ENCODE measurements at places on chromosomes 2 and 18.

GRCh38 chr2:38722271-38723061, 28.7 kb downstream of the SRSF7 start:
- peak; percentile 59 for DNase-seq

DNA sequence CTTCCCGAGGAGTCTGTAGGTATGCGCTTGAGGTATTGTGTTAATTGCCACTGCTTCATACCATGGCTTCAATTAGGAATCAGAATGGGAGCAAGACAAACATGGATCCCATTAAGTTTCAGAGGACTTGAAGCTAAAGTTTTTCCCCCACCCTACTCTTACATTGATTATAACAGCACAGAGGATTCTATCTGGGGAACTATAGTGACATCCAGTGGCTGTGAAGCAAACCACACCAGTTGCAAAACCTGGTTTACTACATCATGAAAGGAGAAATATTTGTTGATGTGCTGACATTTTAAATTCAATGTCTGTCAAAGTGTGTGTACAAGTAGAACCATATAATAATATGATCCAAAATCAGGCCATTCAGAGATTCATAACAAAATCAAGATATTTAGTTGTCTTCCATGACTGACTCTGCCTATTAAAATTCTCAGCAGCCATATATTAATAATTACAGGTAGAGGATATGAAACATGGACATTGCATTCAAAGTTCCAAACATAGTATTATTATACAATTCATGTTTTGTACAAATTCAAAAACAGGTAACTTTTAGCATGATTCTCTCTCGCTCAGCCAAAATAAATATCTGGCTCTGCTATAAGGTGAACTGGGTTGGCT, 82.9 kb downstream of the GRB14 start:
- no peak for DNase-seq

- no peak for DNase-seq
Measured at GRCh38 chr2:66031236-66031635, 403.7 kb upstream of the MEIS1 start.

DNA sequence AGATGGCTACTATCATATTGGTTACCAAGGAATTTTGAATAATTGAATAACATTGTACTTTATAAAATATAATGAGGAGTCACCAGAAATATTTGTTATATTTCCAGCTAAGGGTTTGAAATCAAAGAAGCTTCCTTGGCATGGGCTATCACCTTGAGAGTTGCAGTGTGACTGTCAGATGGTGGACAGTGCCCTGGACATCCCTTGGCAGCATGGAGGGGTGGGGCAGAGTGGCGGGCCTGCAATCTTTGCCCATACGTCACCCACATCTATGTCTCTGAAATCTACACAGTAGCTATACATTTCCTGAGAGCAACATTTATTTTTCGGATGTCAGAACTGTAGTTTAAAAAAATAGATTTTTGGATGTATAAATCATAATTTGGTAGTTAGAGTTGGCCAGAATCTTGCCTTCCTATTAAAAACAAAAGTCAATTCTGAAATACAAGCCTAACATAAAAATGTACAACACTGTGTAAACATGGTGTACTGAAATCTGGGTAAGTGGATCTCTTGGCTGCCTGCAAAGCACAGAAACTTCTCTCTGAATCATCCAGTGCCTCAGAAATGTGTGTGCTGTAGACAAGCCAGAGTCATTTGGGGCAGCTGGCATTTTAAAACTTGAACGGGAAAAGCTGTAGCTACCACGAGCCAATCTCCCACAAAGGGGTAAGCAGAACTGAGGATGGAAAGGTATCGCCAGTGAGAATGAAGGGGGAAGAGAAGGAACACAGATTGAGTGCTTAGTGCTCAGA, 124.2 kb upstream of the ARHGAP28 start:
- no peak for DNase-seq

GRCh38 chr2:153470867-153471266, 7.7 kb downstream of the RPRM start:
- no peak for DNase-seq

DNA sequence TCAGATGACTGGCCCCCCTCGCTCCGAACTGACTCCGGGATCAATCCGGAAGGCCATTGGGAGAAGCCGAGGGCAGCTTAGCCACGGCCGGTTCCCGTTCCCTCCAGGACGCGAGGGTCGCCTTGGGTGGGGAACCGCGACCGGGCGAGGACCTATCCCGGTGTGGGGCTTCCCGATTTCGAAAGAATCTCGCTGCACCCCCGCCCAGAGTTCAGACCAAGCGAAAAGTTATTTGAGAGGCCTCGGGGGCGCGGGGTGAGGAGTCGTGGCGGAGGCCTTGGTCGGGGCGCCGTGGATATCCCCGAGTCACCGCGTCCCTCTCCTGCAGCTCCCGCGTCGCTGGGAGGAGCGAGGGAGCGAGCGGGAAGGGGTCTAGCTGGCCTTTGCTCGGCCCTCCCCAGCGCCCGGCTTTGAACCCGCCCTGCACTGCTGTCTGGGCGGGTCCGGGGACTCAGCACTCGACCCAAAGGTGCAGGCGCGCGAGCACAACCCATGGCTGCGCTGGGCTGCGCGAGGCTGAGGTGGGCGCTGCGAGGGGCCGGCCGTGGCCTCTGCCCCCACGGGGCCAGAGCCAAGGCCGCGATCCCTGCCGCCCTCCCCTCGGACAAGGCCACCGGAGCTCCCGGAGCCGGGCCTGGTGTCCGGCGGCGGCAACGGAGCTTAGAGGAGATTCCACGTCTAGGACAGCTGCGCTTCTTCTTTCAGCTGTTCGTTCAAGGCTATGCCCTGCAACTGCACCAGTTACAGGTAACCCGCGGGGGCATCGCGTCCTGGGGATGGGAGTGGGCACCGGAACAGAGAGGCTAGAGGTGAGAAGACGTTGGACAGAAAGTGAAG, at the start of gene CYP27A1:
Gene CYP27A1 (plus strand): TSS at position 457 of the 837 bp plus-strand sequence. CDS start 36 bp downstream, at position 493.
- no peak for DNase-seq

- no peak for DNase-seq
Measured at GRCh38 chr2:16653083-16653375, 12.6 kb downstream of the CYRIA start.

GRCh38 chr2:88671786-88672427, 19.6 kb upstream of the RPIA start:
- peak; percentile 8 for DNase-seq

GRCh38 chr2:239777219-239777618, 247.9 kb downstream of the NDUFA10 start:
- no peak for DNase-seq

- no peak for DNase-seq
Measured at GRCh38 chr2:163370169-163370886, 365.5 kb downstream of the FIGN start.

- DNase-seq, result no peak
Measured at GRCh38 chr2:211996857-211997256, 541.7 kb downstream of the ERBB4 start.

DNA sequence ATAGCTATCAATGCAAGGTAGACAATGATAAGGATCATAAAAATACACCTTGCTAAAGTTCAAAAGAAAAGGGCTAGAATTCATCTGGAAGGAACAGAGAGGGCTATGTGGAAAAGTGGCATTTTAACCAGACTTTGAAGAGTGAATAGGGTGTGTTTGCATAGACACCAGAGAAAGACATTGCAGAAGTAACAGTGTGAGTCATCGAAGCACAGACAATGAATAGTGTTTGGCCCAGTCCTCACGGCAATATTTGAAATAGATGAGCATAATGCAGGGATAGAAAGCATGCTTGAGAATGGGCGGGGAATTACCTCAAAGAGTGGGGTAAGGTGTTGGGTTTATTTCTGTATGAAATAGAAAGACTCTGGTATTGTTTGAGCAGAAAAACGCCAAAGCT, 24.2 kb downstream of the MYT1L start:
- DNase-seq, result no peak

- no peak for DNase-seq
Measured at GRCh38 chr2:46335391-46336282, 38.4 kb downstream of the EPAS1 start.

GRCh38 chr2:164903951-164904350, 51.4 kb downstream of the SLC38A11 start:
- no peak for DNase-seq

DNA sequence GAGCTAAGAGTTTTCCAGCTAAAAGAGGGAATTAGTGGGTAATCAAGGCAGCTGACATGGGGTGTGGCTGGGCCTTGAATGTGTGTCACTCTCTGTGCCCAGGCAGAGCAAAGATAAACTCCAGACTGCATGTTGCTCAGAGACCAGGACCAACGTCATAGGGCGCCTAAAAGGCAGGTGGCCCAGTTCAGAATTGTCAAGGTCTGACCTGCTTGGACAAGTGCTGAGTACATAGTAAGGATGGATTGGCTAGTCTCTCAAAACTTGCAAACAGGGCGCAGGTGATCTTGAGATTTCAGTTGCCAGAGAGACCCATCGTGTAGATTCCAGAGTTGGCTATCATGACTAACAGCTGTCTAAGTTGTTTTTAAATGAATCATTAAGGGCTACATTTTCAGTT, 19.0 kb downstream of the CLUL1 start:
- no peak for DNase-seq

DNA sequence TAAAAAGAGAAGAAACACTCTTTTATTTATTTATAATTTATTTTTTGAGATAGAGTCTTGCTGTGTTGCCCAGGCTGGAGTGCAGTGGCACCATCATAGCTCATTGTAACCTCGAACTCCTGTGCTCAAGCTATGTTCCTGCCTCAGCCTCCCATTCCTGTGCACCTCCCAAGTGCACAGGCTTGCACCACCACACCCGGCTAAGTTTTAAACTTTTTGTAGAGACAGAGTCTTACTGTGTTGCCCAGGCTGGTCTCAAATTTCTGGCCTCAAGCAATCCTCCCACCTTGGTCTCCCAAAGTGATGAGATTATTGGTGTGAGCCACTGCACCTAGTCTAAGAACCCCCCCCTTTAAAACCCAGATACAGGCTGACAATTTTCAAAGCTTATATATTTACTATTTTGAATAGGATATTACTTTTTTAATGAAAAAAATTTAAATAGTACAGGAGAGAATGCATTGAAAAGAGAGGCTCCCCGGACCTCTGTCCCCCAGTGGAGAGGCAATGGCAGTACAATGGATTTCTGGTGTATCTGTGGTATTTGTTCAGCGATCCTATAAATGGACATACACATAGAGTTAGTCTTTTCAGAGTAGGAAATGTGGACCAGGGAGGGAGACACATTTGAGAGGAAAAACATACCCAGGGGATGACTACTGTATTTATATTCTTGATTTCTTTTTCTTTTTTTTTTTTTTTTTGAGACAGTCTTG, 48.1 kb upstream of the CNOT11 start:
- no peak for DNase-seq

GRCh38 chr2:195575879-195576401, 81.1 kb upstream of the SLC39A10 start:
- DNase-seq, result no peak

GRCh38 chr2:30985493-30986230, 152.6 kb downstream of the GALNT14 start:
- DNase-seq, result no peak

GRCh38 chr18:8991155-8991554, 111.3 kb upstream of the NDUFV2 start:
- DNase-seq, result no peak

- DNase-seq, result no peak
Measured at GRCh38 chr18:72986103-72986502, 118.3 kb upstream of the NETO1 start.

GRCh38 chr2:56127463-56128152, 56.2 kb upstream of the CCDC85A start:
- DNase-seq, result no peak

GRCh38 chr2:202038471-202039277, 5.0 kb downstream of the FZD7 start:
- DNase-seq, result no peak

DNA sequence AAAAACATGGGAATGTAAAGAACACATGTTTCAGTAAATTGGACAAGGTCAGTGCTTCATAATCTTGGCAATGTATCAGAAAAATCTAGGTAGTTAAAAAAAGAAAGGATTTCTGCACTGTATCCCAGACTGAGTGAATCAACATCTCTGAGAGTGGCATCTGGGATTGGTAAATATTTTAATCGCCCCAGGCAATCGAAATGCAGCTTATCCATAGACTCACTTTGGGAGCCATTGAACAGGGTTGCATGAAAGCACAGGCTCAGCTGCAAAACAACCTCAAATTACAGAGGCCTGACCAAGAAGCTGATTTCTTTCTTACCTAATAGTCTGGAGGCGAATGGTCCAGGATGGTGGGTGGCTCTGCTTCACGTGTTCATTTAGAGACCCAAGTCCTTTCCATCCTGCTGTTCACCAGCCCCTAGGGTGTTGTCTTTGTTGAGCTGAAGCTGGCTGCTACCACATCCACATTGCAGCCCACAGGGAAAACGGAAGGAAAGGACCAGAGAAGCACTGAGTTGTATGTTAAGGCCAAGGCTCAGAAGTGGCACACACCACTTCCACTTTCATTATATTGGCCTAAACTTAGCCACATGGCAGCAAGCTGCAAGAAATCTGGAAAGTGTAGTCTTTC, 59.0 kb downstream of the MOGAT1 start:
- DNase-seq, result no peak

DNA sequence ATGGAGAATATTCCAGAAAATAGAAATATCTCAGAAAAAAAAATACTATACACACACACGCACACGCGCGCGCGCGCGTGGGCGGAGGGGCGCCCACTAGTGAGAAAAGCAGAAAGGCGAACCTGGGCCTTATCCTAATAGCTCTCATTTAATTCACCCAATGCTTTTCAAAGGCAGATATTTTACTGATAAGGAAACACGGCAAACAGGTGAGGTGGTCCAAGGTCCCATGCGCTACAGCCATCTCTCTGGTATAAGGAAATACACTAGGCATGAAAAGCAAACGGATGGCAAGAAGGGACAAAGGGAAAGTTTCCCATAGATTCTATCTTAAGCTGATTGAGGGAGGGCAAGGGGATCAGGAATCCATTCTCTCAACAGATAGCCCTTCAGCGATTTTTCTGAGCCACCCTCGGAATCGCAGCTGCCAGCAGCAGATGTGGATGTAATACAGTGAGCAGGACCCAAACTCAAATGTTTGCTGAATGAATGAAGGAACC, 136.7 kb downstream of the TMEM247 start:
- DNase-seq, result peak; percentile 1

GRCh38 chr2:17879137-17879912, 858 bp downstream of the KCNS3 start:
- DNase-seq, result peak; percentile 3

- DNase-seq, result no peak
Measured at GRCh38 chr18:9495465-9495864, 20.2 kb downstream of the RALBP1 start.

DNA sequence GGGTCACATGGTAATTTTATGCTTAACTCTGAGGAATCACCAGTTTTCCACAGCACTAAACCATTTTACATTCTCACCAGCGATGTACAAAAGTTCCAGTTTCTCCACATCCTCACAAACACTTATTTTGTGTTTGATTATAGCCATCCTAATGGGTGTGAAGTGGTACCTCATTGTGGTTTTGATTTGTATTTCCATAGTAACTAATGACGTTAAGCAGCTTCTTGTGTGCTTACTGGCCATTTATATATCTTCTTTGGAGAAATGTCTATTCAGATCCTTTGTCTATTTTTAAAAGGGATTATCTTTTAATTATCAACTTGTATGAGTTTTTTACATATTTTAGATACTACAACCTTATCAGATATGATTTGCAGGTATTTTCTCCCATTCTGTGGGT, 42.0 kb downstream of the CCDC150 start:
- no peak for DNase-seq
